ENCODE measurements at places on chromosomes 7 and 10.

DNA sequence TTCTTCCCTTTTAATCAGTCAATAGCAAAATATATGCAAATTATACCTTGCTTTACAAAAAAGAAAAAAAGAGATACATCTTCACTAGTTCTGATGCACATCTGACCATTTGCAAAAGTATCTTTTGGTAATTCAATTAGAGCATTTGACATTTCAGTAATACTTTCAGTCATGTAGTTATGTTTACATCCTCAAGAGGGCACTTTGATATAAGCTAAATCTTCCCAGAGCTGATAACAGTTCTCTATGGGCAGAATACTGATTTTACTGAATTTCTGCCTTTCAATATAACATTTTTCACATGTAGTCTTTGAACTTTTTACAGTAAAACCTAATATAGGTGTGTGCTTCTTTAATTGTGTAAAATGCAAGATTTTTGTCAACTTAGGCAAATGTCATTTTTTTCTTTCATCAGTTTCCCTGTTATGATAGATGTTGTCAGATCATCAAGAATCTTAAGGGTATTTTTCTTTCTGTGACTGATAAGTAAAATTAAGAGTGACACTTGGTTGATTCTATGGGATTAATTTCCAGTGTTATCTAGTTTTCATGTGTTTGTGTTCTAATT lies 703.5 kb upstream of the SEMA3D start:
- no peak for DNase-seq

DNA sequence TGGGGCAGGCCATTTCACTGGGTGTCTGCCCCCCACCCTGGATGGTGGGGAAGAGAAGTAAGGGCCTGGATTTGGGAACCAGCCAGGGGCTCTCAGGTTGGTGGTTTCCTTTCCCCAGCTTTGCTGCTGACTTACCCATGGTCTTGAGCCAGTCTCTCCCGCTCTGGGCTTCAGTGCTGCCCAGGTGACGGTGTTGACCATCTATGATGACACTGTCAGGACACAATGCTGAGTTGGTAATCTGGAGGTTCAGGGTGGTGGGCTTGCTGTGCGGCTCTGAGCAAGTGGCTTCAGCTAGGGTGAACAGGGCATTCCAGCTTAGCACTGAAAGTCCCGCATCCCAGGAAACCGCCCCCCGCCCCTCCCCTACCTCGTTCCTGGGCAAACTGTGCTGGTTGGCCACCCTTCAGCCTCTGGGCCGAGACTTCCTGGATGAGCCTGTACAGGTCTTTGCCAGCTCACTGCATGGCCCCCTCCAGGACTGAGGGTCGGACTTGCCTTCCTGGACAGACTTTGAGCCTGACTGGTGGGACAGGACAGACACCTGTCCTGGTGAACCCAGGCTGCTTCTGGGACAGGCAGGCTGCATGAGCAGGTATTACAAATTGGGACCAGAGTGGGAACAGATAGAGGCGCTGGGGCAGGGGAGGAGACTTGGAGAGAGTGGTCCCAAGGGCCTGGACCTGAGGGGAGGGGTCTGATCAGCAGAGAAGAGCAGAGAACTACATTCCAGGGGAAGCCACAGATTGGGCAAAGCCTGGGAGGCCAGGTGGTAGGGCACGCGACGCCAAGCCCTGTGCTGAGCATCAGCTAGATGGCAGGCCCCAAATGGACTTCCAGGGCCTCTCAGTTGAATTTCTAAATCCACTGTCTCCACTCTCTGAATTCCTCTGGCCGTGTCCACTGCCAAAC lies 19.9 kb upstream of the ZMIZ1 start:
- DNase-seq: no peak

GRCh38 chr10:32362571-32362970 lies 15.6 kb upstream of the EPC1 start:
- DNase-seq: no peak

DNA sequence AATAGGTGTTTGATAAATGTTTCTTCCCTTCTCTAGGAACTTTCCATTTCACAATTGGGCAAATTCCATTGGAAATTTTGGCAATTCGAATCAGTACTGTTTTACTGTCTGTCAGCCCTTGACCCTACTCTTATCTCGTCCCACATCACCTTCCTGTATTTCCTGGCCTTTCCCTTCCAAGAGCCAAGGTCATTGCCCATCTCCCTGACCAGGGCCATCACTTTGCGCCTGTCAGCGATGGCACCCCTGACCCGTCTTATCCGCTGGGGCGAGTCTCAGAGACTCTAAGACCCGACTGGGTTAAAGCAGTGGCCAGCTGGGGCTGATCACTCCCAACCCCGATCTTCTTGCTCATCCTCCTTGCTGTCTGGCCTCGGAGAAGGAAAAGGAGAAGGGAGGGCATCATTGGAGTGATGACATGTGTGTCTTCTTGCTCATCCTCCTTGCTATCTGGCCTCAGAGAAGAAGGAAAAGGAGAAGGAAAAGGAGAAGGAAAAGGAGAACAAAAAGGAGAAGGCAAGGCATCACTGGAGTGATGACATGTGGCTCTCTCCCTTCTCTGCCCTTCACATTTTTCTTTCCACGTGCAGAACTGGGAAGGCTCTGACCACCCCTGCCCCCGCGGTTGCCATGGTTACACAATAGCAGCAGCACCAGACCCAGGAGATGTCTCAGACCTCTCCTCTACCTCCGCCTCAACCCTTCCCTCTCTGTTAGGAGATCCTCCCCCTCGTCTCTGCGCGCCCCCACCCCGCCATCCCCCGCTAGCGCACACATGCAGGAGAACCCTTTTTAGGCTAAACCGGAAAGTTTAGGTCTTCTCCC lies 2.0 kb downstream of the SEMA3D start:
- DNase-seq: no peak

DNA sequence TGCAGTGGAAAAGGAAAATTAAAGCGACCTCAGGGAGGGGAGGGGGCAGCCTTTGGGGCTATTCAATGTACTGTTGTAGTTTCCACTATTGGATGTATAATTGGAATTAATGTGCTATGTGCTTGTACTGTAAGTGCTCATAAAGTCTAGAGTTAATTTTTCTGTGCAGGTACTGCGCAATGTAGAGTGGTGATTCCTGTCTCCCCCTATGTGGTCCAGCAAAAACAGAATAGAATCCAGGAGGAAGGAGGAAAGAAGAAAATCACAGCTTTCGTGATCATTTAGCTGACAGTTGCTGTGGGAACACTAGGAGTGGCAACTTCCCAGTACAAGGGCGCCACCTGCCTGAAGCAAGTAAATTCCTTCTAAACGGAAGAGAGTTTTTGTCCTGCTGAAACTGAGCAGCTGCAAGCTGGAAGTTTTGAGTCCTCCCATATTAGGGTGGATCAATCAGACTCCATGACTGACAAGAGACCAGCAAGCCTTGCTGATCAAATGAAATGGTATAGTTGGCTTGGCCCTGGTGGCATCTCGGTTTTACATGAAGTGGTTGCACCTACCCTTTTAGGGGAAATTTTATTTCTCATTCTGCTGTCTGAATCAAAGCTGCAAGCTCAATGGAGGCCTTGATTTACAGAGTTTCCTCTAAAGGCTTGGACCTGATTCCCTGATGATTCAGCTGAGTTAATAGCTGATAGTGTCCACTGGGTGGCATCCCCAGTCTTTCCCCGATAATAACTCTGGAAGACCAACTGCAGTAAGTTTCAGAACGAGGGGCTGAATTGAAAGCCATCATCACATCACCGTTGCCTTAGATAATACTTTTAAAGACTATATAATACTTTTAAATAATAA lies 299.8 kb downstream of the HGF start:
- DNase-seq: peak; percentile 47

- DNase-seq: no peak
Measured at GRCh38 chr10:63605197-63605967, 84.2 kb downstream of the REEP3 start.

- no peak for DNase-seq
Measured at GRCh38 chr10:15515202-15515601, 144.1 kb upstream of the FAM171A1 start.

- DNase-seq: no peak
Measured at GRCh38 chr7:101630591-101630990, 1.5 kb upstream of the MYL10 start.

DNA sequence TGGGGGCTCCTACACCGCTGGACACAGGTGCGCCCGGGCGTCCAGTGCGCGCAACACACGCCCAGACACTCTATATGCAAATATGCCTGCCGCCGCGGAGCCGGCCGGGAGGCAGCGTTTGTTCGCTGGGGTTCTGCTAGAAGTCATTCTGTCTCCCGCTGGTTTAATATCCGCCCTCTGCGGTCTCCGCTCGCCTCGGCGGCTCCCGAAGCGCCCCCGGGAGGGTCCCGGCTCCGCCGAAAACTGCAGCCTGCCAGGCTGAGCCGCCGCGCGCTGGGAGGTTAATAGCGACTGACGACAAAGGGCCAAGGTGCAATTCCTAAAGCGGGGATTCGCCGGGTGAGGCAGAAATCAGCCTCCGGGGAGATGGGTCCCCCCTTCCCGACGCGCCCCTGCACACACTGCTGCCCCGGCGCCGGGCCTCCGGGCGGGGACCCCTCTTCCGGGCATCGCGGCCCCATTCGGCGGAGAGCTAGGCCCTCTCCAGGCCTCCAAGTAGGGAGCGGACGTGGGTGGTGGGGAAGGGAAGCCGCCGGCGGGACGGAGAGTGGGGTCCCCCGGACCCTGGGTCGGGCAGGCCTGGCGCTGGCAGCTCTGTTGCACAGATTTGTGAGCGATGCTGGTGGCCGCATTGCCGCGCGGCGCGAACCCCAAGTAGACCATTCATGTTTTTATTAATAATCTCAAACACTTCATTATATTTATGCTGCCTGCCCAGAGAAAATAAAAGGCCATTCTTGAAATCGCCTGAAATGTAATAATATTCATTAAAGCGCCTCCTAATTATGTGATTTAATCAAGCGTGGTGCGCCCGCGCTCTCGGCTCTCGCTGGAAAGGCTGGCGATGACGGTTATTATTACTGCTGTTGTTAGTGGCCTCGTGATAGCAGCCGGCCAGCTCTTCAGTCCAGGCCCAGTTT lies 9.1 kb downstream of the EN2 start:
- DNase-seq: peak; percentile 61

- DNase-seq: no peak
Measured at GRCh38 chr7:46153583-46153950, 232.5 kb upstream of the IGFBP3 start.

DNA sequence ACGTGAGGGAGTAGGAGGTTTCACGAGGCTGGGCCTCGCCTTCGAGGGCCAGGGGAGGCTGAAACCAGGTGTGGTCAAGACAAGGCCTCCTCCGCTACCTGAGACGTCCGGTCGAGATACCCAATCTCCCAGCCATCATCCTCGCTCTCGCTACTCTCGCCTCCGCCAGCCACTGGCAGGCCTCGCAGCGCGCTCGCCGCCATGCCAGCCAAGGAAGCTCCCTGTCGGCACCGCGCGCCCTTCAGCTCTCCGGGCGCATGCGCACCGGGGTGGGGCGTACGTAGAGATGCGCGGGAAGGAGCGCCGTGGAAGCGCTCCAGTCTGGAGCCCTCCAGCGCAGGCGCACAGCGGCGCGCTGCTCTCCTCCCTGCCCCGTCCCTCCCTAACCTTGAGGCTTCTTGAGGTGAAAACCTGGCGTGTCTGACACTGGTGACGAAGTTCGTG lies at the start of gene ASZ1:
TSS of gene ASZ1 (minus strand) at position 236 of the 444 bp plus-strand sequence. CDS start at position 203, 33 bp downstream.
- no peak for DNase-seq

DNA sequence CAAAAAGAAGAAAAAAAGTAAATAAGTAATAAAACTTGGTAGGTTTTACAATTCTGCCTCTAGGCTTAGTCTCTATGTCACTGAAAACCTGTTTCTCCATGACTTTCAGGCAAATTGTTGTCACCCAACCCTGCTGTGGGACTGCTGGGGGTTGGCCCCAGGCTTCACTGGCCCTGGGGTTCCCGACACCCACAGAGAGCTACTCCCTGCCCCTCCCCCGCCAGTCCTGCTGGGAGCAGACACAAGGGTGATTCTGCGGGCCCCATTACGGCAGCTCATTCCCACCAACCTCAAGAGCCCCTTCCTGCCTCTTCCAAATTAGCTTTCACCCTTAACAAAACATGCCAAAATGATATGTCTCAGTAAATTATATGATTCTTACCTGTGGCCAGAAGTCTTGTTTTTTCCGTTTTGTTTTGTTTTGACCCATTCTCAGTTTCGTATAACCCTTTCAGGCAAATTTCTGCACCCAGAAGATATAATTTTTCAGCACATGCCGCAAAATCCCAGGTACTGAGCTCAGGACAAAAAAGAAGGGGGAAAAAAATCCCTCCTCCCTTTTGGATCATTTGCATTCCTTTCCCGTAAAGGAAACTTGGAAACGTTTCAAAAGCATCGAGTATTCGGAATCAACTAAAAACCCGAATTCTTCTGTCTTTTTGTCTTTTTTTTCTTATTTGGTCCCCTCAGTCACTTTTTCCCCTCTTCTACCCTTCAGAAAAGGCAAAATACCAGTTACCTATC lies 27.8 kb downstream of the CHST15 start:
- no peak for DNase-seq

- no peak for DNase-seq
Measured at GRCh38 chr7:149723082-149723767, 50.2 kb downstream of the ZNF467 start.
